ENCODE measurements at places on chromosomes 16 and 17.

DNA sequence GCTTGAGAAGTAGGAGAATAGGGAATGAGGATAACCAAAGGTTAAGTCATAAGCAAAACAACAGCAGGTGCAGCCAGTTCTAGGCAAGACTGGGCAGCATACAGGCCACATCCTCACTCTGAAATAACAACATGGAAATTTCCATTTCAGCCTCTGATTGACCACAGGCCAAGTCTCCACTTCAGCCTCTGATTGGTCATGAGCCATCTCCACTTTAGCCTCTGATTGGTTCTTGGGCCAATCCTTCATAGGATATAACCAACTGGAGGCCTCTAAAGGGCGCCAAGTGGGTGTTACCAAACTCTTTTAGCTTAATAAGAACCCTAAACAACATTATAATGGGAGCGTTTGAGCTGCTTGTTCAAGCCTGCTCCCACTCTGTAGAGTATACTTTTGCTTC, 512.0 kb downstream of the NPIPA7 start:
- no peak for DNase-seq

- no peak for DNase-seq
Measured at GRCh38 chr17:7834542-7834956, 532 bp downstream of the KDM6B start.

DNA sequence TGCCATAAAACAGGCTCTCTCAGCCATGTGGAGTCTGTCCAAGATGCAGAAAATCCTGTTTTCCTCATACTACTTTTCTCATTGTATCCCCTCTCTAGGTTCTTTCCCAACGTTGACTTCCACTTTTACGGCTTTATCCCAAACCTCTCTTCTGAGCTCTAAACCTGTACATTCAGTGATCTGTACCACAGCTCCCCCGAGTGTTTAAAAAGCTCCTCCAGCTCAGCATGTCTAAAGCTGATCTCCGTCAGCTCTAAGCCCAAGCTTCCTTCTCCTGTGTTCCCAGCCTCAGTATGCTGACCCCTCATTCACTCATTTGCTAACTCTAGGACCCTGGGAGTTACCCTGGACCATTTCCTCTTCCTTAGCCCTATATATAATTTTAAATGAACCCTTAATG, 144.6 kb downstream of the DNAH9 start:
- no peak for DNase-seq

DNA sequence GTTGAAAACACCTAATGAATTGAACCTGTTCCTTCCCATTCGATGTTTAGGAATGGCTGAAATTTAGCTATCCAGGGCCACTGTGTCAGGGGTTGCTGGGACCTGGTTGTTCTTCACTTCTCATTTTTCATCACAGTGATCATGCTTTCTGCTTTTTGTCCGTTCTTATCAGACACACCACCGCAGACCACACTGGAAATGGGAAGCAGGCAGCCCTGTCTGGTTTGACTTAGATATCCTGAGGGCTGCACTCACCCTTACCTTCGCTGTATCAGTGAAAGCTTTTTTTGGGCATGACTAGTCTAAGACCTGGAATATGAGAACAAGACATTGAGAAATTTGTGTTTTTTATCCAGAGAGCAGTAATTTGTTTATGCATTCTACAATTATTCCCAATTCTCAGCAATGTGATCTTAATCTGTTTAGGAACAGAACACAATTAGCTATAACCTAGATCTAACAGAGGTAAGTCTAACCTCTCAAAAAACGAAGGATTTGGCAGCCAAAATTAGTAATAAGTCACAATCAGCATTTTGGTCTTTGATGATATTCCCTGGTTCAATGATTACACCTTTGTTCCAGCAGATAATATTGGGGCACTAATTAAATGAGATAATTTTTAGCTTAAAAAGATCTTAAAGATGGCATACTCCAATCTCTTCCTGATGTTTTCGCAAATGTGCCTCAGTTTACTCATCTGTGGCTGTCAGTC, 126.0 kb upstream of the GOT2 start:
- no peak for DNase-seq

DNA sequence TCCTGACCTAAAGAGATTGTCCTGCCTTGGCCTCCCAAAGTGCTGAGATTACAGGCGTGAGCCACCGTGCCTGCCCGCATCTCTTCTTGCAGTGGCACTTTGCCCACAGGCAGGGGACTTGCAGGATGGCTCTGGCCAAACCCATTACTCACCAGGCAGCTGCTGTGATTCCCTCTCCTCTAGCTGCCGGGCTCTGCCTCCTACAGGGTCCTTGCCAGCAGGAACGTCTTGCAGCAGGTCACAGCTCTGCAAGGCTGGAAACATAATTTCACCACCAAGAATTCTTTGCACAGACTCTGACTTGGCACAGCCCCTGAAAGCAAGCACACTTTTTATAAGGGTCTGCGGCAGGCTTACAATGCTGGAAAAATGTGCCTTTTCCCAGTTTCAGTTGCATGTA, 20.3 kb downstream of the COX4I1 start:
- no peak for DNase-seq

DNA sequence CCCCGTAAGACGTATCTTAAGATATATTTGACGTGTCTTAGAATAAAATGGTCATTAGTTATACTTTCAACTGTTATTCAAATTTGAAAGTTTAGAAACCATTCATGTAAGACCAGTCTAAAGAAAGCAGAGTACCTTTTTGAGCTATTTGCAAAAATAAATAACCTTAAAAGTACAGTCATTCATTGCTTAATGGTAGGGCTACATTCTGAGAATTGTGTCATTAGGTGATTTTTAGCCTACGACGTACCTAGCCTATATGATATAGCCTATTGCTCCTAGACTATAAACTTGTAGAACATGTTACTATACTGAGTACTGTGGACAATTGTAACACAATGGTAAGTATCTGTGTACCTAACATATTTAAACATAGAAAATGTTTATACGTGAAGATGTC, 139.2 kb downstream of the PHKB start:
- no peak for DNase-seq

DNA sequence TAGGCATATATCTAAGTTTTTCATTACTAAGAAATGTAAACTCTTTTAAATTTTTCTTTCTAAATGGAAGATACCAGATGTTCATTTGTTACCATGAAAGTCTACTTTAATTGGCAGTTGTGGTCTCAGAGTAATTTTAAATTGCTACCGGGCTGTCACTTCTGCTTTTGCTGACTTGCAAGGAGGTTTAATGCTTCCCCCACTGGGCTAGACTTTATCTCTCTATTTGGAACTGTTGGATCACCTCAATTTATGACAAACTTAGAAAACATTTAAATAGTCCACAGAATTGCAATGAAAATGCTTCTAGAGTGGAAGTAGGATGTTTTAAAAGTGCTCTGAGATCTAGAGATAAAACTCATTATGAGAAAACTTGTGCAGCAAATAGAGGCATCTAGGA, 479.8 kb upstream of the GOT2 start:
- DNase-seq: no peak

GRCh38 chr17:21239680-21240368, 13.4 kb downstream of the NATD1 start:
- no peak for DNase-seq

- DNase-seq: no peak
Measured at GRCh38 chr16:76190480-76190879, 86.7 kb upstream of the CNTNAP4 start.

- no peak for DNase-seq
Measured at GRCh38 chr16:4765511-4766474, 1.2 kb downstream of the ZNF500 start.

GRCh38 chr17:29722411-29723198, 99.9 kb upstream of the CORO6 start:
- peak; percentile 76 for DNase-seq

DNA sequence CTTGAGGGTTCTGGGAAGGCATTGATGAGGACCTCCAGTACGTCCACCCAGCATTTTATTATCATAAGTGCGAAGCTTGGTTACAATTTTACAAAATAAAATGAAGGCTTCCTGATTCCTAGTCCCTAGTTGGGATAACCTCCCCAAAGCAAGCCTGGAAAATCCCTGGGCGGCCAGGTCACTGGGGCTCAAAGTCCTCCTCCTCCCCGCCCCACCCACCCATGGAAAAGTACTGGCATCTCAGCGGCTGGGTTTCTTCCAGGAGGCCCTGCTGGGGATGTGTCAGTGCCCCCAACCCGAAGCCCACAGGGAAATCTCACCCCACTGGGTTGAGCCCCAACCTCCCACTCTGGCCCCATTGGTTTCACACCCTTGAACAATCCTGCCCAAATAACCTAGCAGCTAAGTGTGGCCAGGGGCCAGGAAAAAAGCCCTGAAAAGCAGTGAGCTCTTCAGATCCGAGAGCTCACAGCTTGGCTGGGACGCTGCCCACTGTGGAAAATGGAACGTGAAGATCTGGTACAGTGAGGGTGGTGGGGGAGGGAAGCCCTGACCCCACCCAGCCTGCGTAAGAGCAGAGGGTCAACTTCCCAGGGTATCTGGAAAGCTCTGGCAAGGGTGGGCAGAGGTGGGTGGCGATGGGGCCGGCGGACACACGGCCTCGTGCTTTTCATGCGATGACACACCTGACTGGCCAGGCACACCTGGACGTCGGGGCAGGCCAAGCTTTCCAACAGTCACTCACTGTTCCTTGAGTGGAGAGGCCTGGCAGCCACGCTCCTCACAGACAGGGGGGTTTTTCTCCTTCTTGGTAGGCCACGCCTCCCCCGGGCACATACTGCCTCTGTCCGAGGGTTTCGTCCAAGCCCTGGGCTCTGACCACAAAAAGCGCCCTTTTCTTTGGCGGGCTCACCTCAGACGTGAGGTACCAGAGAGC, 324.5 kb downstream of the SOX9 start:
- no peak for DNase-seq

DNA sequence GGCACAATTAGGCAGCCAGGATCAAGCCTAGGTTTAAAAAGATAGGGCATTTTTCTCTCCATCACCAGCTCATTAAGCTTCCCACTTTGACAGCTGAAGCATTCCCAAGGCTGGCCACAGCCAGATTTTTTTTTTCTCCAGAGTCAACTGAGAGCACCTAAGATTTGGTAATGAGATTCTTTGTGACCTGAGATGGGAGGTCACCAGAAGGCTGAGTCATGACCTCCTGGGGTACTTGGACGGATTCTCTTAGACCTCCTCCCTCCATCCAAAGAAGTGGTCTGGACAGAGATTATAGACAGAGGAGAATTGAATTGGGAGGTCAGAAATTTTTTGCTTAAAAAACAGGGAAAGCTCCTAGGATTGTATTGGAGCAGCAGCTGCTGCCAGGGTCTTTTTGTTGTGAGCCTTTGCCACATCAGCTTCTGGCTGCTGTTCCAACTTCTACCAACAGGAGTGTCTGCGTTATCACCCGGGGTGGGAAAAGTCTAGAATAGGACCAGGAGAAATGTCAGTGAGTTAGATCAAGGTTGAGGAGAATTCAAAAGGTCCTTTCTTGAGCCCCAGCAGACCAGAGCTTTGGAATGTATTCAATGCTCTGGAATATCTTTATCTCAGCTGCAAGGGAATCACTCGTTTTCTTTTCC, 221.2 kb upstream of the N4BP1 start:
- no peak for DNase-seq

DNA sequence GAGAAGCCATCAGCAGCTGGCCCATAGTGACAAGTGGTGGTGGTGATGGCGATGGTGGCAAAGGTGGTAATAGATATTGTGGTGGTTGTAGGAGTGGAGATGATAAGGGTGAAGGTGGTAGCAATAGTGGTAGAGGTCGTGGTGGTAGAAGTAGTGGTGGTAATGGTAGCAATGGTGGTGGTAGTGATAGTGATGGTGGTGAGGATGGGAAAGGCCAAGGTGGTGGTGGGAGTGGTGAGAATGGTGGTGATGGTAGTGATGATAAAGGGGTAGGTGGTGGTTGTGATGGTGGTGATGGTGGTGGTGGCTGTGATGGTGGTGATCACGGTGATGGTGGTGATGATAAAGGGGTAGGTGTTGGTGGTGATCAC, 13.1 kb downstream of the CDH5 start:
- DNase-seq: no peak

GRCh38 chr17:35780950-35781349, 14.5 kb downstream of the MMP28 start:
- DNase-seq: no peak

- no peak for DNase-seq
Measured at GRCh38 chr16:23650674-23651416, 9.6 kb downstream of the DCTN5 start.

DNA sequence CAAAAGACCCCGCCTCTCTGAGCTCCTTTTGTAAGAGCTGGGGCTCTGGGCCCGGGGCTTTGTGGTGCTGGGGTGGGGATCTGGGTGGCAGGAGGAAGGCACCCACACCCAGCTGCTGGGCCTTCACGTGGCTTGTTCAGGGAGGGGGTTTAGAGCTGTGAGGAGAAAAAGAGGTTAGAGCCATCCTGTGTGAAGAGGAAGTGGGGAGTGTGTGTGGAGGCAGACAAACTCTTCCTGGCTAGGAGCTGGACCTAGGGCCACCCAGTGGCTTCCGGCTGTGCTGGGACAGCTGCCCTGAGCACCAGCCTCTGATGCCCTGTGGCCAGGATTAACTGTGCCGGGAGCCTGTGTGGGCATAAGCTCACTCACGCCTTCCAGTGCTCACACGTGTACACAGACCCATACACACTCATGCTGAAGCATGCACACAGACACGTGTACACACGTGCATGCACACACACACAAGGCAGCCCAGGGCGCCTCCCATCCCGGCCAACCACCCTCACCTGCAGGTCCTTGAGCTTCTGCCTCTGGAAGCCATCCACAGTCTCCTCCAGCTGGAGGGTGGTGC, 7.4 kb downstream of the CIBAR2 start:
- DNase-seq: no peak
